A549 treated with GW870086 at 1 μM for 4 hours (cell line): ENCODE measurements at places on chromosomes 1 and 21. TPM values are rescaled to one million over a fixed set of nuclear protein-coding genes. Genes with fewer than 3 reads are reported as not detected.

Gene PLA2G2D
- not detected in 5 replicates for total RNA-seq

Gene LRRC38
- 0.06 TPM in 1 of 5 replicates, not detected in the others for total RNA-seq

Gene RIPK4
- total RNA-seq, result 18.1 to 23.8 TPM (median 20.2 TPM) in 5 replicates

Gene MROH9
- not detected in 5 replicates for total RNA-seq

Gene FCAMR
- not detected in 5 replicates for total RNA-seq
